ENCODE measurements at places on chromosomes 1 and 21.

GRCh38 chr1:20199840-20200239 lies 13.5 kb upstream of the PLA2G2C start:
- no peak for DNase-seq

DNA sequence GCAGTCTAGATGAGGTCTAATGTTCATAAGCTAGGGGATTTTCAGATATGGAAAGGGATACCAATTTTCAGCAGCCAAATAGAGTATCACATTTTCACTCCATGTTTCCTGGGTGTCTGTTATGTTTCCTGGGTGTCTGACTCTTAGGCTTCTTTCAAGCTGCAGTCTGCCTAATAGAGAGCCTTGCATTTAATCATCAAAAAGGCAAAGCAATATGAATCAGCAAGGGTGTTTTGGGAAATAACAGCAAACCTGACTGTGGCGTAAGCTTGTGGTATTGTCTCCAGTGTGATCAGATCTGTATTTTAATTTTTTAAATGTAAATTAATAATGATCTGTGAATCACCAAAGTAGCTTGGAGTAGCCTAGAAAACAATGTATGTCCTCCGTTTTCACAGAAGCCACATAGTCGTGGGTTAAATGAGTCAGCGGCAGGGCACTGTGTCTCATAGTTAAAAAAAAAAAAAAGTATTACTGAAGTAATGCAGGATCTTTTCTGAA lies 10.4 kb downstream of the LGALS8 start:
- no peak for DNase-seq

DNA sequence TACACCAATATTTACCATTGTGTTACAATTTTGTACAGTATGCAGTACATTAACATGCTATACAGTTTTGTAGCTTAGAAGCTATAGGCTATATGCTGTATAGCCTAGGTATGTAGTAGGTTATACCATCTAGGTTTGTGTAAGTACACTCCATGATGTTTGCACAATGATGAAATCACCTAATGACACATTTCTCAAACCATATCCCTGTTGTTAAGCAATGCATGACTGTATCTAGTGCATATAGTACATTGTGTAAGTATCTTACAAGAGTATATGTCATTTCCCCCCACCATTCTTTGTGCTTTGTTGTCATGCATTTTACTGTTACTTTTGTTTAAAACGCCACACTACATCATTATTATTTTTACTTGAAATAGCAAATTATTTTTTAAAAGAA lies 65.7 kb upstream of the RNF11 start:
- DNase-seq, result no peak

GRCh38 chr1:212179394-212180076 lies 105.7 kb upstream of the PPP2R5A start:
- no peak for DNase-seq

DNA sequence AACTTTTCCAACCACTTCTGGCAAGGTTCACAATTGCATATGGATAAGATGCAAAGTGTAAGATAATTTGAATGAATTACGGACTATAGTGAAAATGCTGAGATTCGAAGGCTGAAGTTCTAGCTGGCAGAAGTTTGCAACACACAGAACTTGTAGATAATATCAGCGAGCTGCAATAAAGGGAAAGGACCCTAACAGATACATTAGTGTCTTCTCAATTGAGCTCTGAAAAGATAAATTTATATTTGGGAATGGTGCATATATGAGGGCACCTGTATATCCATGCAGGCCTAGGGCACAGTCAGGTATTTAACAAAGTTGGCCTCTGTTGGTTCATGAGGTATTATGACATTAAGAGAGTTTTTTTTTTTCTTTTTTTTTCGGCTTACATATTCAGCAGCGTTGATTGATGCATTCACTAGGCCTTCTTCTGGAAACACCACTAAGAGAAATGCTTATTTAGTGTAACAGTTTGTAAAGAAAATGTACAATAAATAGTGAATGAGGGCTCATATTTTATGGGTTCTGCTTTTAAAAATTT lies 2.2 kb downstream of the NFIA start:
- no peak for DNase-seq

- no peak for DNase-seq
These were observed 496 bp downstream of the VPS45 start for GRCh38 chr1:150068109-150068435.

- DNase-seq, result no peak
These were observed 199.2 kb downstream of the S1PR1 start for GRCh38 chr1:101435831-101436511.

GRCh38 chr1:76294482-76295194 lies 220.1 kb downstream of the ST6GALNAC3 start:
- DNase-seq, result no peak

GRCh38 chr1:67743072-67743725 lies 58.2 kb downstream of the GADD45A start:
- no peak for DNase-seq

GRCh38 chr1:170397061-170397460 lies 134.9 kb upstream of the GORAB start:
- DNase-seq, result no peak

GRCh38 chr1:214524824-214525223 lies 26.6 kb downstream of the PTPN14 start:
- DNase-seq, result no peak

DNA sequence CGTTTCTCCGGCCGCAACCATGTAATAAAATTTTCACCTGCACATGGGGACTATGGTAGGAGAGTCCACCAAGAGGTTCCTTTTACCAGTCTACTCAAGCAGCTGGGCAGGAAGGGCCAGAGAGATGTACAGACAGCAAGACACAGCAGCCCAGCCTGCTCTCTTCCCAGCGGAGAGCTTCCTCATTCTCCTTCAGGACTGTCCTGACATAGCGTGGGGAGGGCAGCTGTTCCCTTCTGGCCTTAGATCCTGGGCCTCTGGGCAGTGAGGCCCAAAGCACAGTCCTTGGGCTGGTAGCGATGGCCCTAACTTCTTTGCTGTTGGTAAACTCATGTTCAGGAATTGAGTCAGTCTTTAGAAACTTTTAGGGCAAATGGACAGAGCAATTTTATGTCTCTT lies 89.1 kb downstream of the BCAR3 start:
- DNase-seq, result no peak

GRCh38 chr1:178374016-178374415 lies 122.7 kb downstream of the CLEC20A start:
- DNase-seq, result no peak

DNA sequence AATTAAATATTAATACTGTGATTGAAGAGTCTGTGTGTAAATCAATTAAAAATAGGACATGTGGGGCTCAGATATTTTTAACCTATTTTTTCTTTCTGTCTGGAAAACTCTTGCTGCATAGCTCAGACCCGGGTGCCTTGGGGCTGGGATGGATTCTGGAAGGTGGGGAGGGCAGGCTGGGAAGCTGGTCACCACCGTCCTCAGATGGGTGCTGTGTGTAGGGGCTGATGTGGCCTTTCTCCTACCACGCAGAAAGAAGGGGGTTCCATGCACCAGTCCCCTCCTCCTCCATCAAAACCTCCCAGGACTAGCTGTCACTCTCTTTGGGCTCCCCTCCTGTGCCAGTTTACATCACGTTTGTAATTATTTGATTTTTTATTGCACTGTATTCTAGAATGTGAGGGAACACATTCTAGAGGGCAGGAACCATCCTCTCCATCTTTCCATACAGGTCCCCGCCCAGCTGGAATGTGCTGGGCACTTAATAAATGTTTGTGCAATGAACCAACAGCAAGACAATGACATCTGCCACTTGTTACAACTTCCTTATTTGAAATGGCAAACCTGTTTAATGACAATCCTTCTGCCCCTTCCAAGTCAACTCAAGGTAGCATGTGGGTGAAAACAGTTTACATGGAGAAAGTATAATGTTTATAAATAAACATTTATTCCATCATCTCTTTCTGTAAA lies 104.3 kb downstream of the EDEM3 start:
- DNase-seq, result no peak

GRCh38 chr1:117067533-117068370 lies 7.6 kb downstream of the TTF2 start:
- no peak for DNase-seq

DNA sequence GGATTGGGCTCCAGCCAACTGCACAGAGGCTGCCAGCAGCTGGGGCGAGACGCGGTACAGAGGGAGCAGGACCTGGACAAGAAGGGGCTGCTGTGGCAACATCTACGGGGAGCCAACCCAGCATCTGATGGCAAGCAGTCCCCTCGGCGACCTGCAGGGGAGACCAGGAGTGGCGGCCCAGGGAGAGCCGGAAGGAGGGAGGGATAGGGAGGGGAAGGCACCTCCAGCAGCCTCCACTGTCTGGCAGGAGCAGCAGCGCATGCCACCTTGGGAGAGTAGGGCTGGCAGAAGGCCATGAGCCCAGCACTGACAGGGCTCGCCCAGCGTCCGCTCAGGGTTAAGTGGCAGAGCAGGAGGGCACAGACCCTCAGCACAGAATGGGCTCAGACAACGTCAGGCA lies 17.3 kb downstream of the CHD5 start:
- DNase-seq, result no peak

GRCh38 chr21:43911015-43911934 lies 46.3 kb downstream of the AGPAT3 start:
- DNase-seq, result no peak

GRCh38 chr1:6003568-6004411 lies 11.6 kb upstream of the NPHP4 start:
- DNase-seq, result no peak

All from stimulated activated CD8-positive, alpha-beta memory T cell treated with anti-CD3 and anti-CD28 coated beads, Interleukin-4, amount 100 ng/mL, for 1 hour (primary cell).